Stimulated activated CD8-positive, alpha-beta memory T cell treated with anti-CD3 and anti-CD28 coated beads, Interleukin-4, amount 100 ng/mL, for 4 hours (primary cell): ENCODE measurements at places on chromosomes 2 and 18.

DNA sequence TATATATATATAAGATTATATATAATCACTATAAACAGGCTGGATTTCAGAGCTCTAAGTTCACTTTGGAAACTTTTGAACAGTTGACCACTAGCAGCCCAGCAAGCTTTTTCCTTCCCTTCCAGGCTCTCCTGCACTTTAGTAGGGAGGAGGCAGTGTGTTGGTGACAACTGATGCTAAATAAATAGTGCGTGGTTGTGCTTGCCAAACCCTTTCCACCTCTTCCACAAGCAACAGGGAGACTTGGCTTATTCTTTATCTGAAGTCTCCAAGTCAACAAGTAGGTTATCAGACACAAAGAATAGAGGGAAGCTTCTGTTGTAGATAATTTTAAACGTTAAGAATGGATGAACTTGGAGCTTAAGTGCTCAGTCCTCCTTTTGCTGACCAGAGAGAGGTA, 408.2 kb upstream of the HNRNPA3 start:
- DNase-seq: no peak

DNA sequence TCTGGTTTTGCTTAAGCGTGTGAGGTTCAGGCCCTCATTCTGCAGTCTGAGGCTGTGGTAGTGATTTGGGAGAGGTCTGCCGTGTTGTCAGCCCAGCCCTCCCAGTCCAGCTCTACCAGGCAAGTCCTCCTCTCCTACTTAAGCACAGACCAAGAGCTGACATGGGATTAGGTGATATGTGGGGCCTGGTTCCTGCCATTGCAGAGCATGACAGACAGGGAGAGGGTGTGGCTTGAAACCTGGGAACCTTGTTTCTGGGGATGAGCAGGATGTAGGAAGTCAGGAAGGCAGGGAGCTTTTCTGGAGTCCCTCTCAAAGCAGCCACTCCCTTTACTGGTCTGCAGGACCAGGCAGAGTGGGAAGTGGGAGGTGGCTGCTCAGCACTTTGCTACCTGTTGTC, 38.6 kb downstream of the PTPRM start:
- no peak for DNase-seq

- DNase-seq: no peak
Measured at GRCh38 chr2:143125717-143126116, 3.5 kb upstream of the ARHGAP15 start.

- no peak for DNase-seq
Measured at GRCh38 chr18:62979900-62980299, 264.6 kb downstream of the PHLPP1 start.

- DNase-seq: peak; percentile 12
Measured at GRCh38 chr2:44244135-44244871, 31.0 kb upstream of the SLC3A1 start.

GRCh38 chr2:19746611-19747309, 155.0 kb downstream of the TTC32 start:
- DNase-seq: no peak

- DNase-seq: no peak
Measured at GRCh38 chr2:31347319-31347718, 67.2 kb downstream of the XDH start.

GRCh38 chr2:227164763-227165291, 403 bp downstream of the COL4A3 start:
- no peak for DNase-seq

DNA sequence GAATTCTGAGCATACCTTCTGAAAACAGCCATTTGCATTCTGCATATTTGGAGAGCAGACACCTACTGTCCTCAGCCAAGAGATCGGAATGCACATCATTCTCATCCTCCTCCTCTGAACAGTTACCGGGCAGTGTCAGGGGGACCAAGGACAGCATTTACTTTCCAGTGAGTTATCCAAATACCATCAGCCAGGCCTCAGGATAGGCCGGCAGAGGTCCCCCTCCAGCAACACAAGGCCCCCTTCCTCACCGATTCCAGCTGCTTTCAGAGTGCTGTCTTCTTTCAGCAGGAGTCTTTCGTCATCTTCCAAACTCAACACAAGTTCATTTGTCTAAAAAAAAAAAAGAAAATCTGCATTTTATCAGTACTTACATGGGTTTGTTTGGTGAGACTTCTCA, 55.3 kb downstream of the C2orf76 start:
- no peak for DNase-seq

GRCh38 chr2:136246086-136246669, 128.2 kb upstream of the CXCR4 start:
- no peak for DNase-seq

DNA sequence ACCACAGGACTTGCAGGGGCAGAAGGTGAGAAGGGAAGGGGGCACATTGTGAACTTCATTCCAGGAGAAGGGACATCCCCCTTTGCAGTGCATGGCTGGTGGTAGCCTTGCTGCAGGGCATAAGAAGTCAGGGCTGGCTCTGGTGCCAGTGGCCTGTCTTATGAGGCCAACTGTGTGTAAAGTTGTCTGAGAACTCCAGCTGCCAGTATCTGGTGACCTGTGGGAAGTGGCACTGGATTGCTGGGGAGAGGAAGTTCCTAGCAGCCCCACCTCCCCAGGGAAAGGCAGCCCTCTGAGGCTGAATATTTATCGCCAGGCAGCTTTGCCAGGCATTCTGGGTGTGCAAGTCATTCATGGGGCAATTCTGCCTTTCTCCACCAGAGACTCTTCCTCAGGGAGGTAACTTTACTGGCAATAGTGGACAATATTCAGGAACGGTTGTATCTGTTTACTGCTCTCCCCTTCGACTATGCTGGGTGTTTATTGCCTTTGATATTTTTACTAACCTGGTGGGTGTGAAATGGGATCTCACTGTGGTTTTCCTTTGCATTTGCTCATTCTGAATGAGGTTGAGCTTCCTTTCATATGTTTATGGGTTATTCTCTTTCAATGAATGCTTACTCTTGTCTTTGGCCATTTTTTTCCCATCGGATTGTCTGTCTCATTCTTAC, 12.3 kb downstream of the TRPM8 start:
- no peak for DNase-seq

GRCh38 chr2:119387381-119388129, 20.8 kb downstream of the DBI start:
- no peak for DNase-seq

DNA sequence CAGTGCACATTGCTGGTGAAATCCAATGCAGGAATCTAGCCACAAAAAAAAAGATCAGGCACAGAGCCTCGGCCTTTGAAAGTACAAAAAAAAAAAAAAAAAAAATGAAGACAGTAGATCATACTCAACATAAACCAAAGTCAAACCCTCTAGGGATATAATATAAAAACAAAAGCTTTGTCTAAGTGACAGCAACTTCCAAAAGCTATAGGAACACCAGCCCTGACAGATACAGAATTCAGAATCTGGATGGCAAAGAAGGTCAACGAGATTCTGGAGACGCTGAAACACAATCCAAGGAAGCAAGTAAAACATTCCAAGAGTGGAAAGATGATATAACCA, 54.0 kb upstream of the SCN1A start:
- no peak for DNase-seq

- DNase-seq: no peak
Measured at GRCh38 chr2:99035920-99036319, 99.9 kb upstream of the CRACDL start.

DNA sequence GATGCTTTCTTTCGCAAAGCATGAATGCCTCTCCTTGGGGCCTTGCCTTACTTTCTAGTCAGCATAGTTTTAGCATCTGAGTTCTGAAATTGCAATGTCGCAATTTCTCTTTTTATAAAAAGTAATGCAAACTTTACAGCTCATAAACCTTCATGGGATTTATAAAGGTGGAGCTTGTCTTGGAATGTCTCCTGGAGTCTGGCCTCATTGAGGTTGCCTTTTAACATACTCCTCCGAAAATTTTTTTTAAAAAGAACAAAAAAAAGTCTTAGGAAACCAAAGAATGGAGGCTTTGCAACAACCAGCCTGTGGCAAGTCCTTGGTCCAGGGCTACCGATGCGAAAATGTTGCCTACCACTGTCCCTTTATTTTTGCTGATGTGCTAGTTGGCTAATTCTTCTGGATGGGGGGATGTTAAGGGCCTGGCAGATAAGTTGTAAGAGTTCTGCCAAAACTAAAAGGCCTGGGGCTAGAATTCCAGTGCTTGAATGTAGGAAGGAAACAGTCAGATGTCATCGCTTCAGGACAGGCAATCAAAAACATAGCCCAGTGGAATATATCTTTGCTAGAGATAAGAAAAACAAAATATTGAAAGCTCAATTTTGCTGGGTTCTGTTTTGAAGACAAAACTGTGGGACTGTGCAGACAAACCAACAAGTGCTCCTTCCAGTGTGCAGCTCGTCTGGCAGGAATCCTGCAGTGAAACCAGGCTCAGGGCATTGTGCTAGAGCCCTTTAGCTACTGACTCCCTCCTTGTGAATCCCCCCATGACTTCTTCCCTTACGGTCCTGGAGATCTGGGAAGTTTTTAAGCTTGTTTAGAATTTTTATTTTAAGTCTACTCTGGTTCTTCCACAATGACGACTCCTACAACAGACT, 213.0 kb downstream of the PIEZO2 start:
- DNase-seq: no peak

- DNase-seq: no peak
Measured at GRCh38 chr2:86014493-86014892, 91.2 kb downstream of the POLR1A start.

- DNase-seq: no peak
Measured at GRCh38 chr2:100964222-100964621, 37.9 kb upstream of the RPL31 start.

DNA sequence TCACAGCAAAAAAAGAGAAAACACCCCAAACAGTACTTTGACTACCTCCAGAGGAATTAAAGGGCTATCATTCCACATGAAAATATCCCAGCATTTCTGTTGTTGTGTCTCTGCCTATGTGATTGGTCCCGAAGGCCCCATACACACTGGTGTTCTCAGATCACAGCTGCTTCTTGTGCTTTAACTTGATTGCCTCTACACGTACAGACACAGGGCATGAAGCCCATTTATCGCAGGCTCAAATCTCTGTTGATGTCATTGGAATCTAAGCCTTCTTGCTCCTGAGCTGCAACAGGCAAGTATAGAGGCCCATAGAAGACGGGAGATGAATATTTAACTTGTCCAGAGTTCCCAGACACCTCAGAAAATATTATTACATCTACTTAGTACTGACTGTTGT, 405.2 kb downstream of the NCKAP5 start:
- no peak for DNase-seq

DNA sequence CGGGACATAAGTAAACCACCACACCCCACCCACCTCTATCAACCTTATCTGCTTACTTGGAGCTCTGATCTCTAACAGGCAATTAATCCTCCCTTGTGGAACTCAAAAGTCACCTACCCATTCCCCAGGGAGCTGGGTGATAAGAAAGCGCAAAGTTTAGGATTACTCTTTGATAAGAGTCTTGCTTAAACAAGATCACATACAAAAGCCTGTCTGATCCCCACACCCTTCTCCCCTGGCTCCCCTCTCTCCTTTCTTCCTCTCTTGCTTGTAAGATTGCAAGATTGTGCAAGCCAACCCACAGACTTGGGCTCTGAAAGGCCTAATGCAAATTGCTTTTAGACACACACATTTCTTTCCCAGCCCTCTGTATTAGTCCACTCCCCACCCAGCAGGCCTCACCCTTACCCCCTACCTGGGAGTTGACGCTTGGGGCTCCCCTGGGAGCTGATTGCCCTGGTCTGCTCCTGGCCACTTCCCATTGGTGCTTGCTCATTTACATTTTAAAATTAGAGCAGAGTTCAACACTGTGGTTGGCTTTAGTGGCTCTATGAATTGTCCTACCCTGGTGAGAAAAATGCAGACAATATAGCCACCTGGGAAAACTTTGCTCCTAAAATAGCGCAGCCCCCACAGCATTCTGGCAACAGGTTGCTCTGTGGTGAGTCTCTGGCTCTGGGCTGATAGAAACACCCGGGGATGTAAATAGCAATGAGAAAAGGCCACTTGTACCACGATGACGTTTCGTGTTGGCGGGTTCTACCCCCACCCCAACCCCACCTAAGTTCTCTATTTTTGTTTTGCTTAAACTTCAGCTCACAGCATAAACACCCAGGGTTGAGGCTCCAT, 92.8 kb upstream of the MSH2 start:
- DNase-seq: no peak

DNA sequence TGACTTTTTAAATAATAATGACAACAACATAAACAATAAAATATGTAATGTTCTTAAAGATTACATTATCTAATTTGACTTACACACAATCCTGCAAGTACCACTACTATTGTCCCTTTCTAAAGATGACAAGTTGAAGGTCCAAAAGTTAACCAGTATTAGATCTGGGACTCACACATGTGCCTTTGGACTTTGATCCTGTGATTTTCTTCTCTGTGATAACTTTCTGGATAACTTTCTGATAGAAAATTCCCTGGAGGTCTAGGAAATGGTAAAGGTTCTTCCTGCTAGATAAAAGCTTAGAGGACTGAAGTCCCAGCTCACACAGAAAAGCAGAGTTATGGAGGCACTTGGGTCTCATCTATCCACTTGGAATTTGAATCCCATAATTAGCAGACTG, 311.9 kb upstream of the KLHL29 start:
- no peak for DNase-seq

GRCh38 chr18:53887447-53887846, 337.0 kb downstream of the MBD2 start:
- no peak for DNase-seq

DNA sequence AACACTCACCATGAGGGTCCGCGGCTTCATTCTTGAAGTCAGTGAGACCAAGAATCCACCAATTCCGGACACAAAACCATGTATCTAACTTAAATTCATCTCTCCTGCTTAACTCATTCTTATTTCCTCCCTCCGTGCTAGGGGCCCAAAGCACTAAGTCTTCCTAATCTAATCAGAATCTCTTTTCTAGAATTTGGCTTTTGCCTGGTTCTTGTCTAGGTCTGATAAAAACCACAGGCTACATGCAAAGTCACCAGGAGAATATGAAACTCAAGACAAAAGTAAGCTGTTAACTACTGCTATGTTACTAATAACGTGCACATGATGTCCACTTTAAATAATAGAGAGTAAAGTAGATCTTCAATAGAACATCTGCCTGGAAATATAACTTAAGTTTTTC, 69.9 kb downstream of the TRIP12 start:
- no peak for DNase-seq

DNA sequence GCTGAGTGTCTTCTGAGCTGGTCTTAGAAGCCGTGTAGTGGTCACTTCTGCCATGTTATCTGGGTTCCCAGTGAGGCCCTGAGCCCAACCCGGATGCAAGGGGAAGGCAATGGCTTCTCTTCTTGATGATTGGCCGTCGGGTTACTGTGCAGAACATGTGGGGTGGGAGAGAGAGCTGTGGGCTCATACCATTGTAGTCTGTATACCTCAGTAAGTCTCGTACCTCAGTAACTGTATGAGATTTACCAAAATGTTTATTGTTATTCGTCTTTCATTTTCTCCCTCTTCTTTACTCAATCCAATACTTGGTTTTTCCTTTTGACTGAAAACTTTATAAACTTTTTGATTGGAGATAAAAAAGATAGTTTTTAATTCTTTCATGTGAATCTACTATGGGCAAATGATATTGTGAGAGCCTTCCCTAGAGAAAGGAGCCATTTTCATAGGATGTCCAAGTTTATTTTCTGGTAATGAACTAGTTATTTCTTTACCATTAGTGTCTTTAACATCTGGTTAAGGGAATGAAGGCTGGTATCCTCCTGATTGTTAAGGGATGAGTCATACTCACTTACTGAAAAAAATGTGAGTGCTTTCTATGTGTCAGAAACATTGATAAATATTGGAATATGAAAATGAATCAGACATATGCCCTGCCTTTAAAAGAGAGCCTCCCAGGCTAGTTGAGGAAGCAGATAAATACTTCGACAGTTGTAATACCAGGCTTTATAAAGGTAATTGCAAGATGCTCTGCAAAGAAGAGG, 129.9 kb downstream of the PRPF40A start:
- no peak for DNase-seq

- no peak for DNase-seq
Measured at GRCh38 chr2:104050656-104051242, 803.2 kb upstream of the POU3F3 start.
